T follicular helper cell (primary cell): ENCODE measurements at places on chromosomes 2 and 18.

DNA sequence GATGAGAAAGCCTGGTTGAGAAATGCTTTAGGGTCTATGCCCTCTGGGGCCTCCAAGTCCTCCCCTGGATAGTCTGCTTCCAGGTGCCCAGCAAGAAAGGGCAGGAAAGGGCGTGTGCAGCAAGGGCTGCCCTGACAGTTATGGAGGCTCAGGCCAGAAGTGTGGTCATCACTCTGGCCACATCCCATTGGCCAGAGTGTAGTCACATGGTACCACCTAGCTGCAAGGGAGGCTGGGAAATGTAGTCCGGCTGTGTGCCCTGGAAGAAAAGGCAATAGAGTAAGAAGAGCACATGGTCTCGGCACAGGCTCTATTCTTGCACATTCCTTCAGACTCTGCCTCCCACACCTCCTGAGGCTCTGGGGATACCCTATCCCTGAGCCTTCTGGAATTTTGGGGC is 35.7 kb downstream of the ODC1 start:
- DNase-seq = no peak

GRCh38 chr2:7037340-7038333 is 120.4 kb downstream of the RNF144A start:
- DNase-seq = peak; percentile 16

- DNase-seq = peak; percentile 64
These were observed 7.8 kb upstream of the ARHGAP25 start for GRCh38 chr2:68726608-68727367.

GRCh38 chr2:230684270-230685168 is 28.1 kb upstream of the CAB39 start:
- DNase-seq = no peak

DNA sequence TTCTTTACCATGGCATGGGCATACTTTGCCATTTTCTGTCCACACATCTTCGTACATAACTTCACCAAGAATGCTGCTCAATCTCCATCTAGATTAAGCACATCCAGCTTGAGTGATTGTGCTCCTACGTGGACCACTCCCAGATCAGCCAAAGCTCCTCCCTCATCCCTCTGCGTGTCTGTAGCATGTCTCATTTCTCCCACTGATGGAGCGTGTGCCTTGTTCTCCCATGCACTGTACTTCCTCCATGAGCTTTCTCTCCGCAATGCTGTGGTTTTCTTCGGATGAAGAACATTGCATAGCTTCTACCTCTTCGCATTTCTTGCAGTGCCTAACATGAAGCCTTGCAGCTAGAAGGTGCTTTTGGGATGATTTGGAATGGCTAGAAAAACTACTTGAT is 13.5 kb downstream of the CCL20 start:
- no peak for DNase-seq

GRCh38 chr2:152694161-152694661 is 23.1 kb downstream of the PRPF40A start:
- no peak for DNase-seq

DNA sequence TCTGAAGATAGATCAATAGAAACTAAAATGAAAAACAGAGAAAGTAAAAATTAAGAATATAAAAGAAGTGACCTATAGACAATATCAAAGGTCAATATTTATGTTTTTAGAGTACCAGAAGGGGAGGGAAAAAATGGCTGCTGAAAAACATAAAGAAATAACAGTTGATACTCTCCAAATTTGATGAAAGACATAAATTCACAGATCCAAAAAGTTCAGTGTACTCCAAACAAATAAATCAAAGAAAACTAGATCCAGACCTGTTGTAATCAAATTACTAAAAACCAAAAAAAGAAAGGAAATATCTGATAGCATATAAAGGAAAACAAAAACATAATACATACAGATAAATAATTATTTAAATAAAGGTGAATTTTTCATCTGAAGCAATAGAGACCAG is 1689.1 kb upstream of the TMEFF2 start:
- no peak for DNase-seq

DNA sequence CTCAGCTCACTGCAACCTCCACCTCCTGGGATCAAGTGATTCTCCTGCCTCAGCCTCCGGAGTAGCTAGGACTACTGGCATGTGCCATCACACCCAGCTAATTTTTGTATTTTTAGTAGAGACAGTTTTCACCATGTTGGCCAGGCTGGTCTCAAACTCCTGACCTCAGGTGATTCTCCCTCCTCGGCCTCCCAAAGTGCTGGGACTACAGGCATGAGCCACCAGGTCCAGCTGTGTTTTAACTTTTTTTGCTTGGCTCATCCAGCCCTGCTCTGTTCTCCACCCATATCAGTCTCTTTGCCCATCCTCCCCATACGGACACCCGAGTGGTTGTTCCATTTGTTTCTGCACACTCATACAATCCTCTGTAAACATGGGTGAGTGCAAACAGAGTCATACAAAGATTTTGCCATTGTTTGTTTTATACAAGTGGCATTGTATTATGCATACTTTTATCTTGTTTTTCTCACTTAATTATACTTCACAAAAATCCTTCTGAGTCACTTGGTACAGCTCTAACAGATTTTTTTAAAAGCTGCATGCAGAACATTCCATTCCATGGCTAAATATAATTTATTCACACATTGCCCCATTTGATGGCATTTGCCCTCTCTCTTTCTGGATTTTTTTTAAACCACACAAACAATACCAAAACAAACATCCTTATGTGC is 5.3 kb downstream of the APOB start:
- no peak for DNase-seq

GRCh38 chr2:26521913-26522180 is 43.9 kb upstream of the OTOF start:
- no peak for DNase-seq

DNA sequence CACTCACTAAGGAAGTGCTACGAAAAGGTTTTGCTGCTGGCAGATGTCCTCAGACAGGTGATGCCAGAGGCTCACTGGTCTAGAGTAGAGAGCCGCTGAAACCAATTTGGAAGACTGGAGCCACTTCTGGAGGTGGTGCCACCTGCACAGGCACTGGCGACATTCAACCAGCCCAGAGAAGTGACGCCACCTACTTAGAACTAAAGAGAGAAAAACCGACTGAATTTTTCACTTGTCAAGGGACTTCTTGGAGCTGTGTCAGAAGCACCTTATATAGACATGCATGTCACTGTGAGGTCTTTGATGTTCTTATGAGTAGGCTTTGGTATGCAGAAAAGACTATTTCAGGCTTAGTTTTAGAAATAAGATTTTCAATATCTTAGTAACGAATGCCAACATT is 71.4 kb downstream of the BOD1L2 start:
- no peak for DNase-seq

DNA sequence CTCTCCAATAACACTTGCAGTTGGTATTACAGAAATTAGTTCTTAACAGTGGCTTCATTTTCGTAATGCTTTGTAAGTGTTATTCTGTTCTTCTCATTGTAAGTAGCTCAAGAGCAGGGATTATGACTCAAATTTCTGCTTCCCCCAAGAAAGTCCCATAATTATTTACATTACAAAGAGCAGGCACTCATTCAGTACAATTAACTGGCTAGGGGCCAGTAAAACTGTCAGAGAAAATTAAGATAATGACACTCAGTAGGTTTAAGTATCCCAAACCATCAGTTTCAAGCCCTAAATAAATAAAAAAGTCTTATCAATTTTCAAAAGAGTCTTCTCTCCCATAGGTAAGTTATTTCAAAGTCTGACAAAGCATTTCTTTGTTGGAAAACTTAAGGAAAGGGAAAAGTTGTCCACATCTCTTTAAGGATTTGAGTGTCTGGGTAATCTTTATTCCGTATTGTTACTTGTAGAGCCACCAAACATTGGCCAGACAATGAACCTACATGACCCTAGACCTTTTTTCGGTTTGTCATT is 137.1 kb downstream of the ARHGAP28 start:
- DNase-seq = no peak

DNA sequence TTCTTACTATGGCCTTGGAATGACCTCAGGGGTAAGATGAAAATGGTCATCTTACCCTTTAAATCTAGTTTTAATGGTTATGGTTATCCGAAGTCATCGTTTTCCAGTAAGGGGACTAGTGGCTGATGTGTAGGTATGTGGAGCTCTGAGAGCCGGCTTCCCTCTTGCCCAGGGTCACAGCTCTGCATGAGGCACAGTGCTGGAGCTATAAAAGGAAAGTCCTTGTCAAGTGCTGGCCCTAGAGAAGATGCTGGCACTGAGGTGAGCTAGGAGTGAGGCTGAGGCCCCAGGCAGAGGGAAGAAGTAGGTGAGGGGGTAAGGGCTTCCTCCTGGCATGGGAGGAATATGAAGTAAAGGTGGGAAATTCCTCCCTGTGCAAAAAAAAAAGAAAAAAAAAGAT is 35.0 kb downstream of the SMARCAL1 start:
- DNase-seq = no peak

DNA sequence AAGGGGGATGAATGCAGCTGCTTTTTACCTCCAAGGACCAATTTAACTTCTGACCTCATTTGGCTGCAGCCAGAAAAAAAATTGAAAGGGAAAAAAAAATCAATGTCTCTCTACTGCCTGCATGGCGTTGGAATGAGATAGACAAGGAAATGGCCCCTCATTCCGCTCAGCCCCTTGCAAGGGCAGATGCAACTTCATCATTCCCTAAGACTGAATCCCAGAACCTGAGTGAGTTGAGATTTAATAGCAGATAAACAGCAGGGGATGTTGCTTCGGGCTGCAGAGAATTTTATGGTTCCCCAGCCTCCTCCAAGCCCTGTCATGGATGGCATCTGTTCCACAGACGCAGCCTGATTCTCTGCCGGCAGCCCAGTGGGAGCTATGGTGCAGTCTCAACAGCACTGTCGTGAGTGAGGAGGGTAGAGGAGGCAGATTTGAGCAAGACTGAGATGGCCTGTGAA is 49.0 kb downstream of the CAPN13 start:
- no peak for DNase-seq

GRCh38 chr18:59267503-59268126 is 5.6 kb downstream of the RAX start:
- DNase-seq = no peak

DNA sequence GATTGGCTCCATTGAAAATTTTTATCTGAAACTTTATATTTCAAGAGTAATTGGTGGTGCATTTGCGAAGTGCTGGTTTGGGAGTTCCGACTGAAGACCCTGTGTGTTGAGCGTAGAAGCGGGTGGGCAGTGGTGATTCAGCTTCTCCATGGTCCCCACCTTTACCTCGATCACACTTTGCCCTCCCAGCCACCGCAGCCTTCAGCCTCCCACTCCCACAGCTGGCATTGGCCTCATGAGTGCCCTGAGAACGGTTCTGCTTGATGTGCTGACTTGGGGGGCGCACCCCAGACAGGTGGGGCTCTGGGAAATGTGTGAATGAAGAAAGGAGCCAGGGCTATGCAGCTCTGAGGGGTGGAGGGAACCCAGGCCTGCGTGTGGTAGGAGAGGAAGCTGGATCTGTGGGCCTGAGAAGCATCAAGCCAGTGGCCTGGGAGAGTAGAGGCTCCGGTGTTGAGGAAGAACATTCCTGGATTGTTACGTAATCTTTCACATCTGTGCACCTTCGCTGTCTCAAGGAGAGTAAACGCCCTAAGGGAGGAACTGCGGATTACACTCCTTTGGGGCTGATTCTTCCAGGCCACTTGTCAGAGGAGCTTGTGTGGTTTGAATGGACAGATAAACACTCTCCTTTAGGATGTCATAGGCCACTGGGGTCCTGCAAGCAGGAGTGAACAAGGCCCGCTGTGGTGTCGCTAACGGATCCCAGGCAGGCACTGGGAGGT is 83.8 kb downstream of the NPAS2 start:
- DNase-seq = no peak

DNA sequence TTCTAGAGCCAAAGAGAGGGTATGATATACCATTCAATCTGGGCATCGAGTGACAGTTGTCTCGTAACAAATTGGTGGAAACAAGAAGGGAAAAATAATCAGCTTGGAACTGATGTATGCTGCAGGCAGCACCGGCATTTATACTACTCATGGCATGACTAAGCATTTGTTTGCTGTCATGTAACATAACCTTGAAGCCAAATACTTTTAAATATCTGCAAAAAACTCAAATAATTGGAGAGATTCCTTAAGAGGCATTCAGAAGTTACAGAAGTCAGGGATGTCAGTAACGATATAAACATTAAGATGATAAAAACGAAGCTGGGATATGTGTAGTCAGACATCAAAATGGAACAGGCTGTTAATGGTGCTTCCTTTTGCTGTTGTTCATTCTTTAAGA is 157.3 kb upstream of the MMADHC start:
- DNase-seq = no peak

DNA sequence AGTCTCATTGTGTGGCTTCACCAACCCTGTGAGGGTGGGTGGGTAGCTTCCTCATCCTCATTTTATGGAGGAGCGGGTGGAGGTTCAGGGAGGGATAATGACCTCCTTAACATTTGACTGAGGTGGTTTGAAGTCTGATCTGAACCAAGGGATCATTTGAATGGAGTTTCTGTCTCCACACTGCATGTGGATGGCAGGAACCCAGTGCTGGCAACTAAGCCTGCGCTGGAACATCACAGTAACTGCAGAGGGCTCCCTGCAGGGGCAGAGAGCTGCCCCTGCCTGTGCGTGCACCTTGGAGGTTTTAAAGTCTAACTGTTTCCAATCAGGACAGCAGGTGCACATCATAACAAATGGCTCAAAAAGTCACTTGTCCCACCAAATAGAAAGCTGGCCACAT is 3.3 kb downstream of the AGAP1 start:
- DNase-seq = no peak

- DNase-seq = no peak
These were observed 23.8 kb downstream of the SOWAHC start for GRCh38 chr2:109637749-109638570.

DNA sequence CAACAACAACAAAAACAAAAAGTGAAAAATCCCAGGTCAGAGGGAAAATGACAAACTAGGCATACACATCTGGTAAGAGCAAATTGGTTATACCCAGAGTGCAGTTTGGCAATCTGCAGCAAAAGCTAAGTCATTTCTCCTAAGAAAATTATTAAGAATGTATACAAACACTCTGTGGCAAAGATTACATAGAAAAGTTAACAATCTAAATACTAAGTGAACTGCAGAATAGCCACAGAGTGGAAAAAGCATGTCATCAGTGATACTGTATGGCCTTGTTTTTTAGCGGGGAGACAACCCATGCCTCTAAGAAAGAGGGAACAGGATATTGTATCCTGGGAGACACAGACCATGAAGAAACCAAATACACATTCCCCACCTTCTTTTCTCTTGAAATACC is 136.0 kb upstream of the ITGB6 start:
- DNase-seq = no peak

GRCh38 chr2:39142904-39143605 is 22.2 kb upstream of the SOS1 start:
- DNase-seq = no peak

GRCh38 chr2:120396013-120396860 is 50.3 kb downstream of the INHBB start:
- DNase-seq = no peak

- no peak for DNase-seq
These were observed 11.9 kb upstream of the ACTR3 start for GRCh38 chr2:113877711-113878598.

DNA sequence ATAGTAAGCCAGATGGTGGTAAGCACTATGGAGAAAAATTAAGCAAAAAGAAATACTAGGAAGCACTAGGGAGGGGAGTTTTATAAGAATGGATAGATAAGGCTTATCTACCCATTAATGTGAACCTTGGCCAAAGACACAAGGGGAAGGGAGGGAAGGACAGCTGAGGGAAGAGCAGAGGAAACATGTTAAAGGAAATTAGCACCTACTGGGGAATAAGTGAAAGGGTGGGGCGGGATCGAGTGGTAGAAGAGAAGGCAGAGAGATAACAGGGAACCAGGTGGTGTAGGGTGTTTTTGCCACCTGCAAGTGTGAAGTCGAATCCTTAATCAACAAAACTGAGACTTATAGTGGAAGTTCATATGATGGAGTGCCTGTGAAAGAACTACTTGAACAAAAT is 1.7 kb downstream of the UNC80 start:
- no peak for DNase-seq
